BJ (cell line): ENCODE measurements at places on chromosomes 4 and X. TPM values are rescaled to one million over a fixed set of nuclear protein-coding genes. Genes with fewer than 3 reads are reported as not detected.

DNA sequence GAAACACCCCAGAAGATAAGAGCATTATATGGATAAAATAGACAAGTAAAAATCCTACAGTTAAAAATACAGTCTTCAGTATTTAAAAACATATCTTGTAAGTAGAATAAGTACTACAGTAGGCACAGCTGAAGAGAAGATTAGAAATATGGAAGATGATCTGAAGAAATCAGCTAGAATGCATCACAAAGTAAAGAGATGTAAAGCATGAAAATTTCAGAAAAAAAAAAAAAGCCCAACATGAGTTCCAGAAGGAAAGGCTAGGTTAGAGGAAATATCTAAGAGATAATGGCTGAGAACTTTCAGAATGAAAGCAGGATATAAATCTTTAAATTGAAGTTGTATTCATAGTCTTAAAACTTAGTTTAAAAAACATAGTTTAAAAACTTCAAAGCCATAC, 21.0 kb downstream of the EPGN start:
- DNase-seq = no peak

Gene AMTN
- not detected in 2 replicates for polyA plus RNA-seq

Gene NPY5R
- polyA plus RNA-seq = not detected in 2 replicates

Gene NXF3
- 0.83 and 0.93 TPM in 2 replicates for polyA plus RNA-seq

- no peak for DNase-seq
These were observed 23.7 kb downstream of the RWDD4 start for GRCh38 chr4:183635321-183635720.

Gene RTL9
- 0.16 and 0.18 TPM in 2 replicates for polyA plus RNA-seq

DNA sequence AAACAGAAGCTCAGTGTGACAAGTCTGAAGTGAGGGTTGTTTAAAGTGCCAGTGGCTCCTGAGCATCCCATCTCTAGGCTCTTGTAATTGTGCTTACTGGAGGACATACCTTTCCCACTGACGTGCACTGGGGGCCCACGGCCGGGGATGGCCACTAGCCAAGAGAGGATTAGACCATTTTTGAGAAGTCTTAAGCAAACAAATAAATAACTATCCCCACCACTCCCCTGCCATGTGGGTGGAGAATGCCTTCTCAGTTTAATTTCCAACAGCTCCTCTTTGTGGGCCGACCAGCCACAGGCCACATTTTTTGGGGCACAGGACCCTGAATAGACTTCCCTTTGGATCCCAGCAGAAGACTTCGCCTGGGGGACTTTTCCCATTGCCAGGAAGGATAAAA, 125.0 kb upstream of the MSX1 start:
- DNase-seq = no peak

- DNase-seq = no peak
These were observed 196.5 kb upstream of the FTHL17 start for GRCh38 chrX:31268359-31268758.

DNA sequence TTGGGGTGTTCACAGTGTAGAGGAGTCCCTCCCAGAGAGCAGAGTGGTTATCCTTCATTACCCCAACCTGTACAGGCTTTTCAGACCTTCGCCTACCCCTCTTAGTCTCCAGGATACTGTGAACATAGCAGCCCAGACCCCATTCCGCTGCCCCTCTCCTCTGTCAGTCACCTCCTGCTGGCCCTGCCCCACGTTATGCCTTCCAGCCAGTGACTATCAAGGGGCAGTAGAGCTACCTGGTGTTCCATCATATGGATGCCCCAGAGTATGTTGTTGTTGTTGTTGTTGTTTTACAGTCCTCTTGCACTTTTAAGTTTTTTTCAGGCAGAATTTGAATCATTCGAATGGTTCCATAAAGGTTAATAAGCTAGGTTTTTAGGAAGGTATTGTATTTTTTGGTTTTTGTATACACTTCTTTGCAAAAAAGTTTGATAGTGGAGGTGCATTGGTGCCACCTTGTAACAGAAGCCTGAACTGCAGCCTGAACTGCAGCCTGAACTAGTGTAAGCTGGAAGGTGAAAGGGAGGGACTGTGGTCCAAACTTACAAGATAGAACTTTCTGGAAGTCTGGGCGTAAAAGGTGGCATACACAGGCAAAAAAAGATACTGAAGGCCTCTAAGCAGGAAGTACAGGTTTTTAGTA, 101.4 kb upstream of the RAB40AL start:
- DNase-seq = no peak

GRCh38 chrX:16063921-16064320, 59.4 kb upstream of the GRPR start:
- DNase-seq = no peak

DNA sequence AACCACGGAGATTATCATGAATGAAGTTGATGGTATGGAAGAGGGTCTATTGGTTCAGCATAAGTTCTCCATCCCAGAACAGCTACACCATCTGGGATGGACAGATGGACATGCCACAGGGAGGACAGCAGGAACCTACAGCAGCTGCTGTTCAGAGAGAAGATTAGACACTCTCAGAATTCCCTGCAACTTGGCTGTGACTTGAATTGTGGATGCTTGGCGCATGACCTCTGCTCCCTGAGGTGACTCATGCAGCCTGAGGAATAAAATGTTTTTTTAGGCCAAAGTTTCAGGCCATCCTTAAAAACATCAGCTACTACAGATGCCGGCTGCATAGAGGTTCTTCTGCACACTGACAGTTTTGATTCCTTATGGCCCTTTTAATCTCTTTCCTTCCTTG, 97.3 kb downstream of the RS1 start:
- DNase-seq = peak; percentile 13

Gene VCX3B
- not detected in 2 replicates for polyA plus RNA-seq

Gene GPRASP2
- 5.8 and 8.7 TPM in 2 replicates for polyA plus RNA-seq

GRCh38 chrX:28324321-28324721, 262.9 kb upstream of the IL1RAPL1 start:
- DNase-seq = no peak

DNA sequence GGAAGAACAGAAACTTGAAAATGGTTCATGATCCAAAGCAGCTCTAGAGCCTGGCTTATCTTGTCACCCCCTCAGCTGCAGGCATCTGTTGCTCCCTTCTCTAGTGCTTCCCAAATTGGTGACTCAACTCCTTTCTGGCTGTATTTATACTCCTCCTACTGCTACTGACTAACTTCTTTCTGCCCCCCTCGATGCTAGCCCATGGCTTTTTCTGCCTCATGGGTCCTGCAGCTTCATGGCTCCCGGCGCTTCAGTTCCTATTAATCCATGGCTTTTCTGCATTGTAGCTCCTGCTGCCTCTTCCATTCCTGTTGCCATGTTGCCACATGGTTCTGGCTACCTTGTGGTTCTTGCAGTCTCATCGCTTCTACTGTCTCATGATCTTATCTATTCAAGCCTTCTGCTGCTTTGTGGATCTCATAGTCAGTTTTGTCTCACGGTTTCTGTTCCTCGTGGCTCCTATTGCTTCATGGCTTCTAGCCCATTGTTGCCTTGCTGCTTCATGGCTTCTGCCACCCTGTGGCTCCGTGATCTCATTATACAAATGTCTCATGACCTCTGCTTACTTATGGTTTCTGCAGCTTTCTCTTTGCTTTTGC, 48.1 kb downstream of the SMC1A start:
- no peak for DNase-seq

GRCh38 chrX:72299891-72300630, 5.7 kb downstream of the CITED1 start:
- no peak for DNase-seq

- DNase-seq = no peak
These were observed 103.0 kb upstream of the KLF3 start for GRCh38 chr4:38560768-38561558.

Gene RRH
- 0.05 and 0.20 TPM in 2 replicates for polyA plus RNA-seq

Gene SRP72
- polyA plus RNA-seq = 118 and 145 TPM in 2 replicates

- DNase-seq = no peak
These were observed 474.3 kb downstream of the ACTRT1 start for GRCh38 chrX:127577884-127578283.

GRCh38 chr4:99574530-99575324, at the start of gene MTTP:
MTTP (plus strand) TSS chr4:99574824; CDS start chr4:99574910, 86 bp downstream.
- DNase-seq = no peak

GRCh38 chrX:53251307-53251706, 26.3 kb upstream of the KDM5C start:
- DNase-seq = no peak
